ENCODE measurements at places on chromosomes 2 and 18.

DNA sequence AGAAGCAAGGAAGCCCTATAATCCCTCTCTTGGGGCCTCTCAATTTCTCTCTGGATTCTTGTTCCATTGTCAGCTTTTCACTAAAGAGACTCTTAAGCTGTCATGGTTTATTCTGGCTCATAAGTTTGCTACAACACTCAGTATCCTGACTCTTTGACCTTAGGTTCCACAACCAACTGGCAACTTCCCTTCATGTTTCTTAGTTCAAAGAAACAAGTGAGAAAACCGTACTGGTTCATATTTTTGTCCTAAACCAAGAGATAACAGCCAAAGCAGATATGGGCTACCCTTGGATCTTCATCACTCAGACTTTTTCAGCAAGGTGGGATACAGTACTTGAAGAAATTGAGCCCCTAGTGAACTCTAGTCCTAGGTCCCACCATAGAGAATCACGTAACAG is 109.9 kb upstream of the CRIM1 start:
- DNase-seq: no peak

- DNase-seq: no peak
Measured at GRCh38 chr2:10325278-10326145, 22.8 kb downstream of the HPCAL1 start.

- no peak for DNase-seq
Measured at GRCh38 chr2:175929850-175930249, 72.2 kb downstream of the LNPK start.

DNA sequence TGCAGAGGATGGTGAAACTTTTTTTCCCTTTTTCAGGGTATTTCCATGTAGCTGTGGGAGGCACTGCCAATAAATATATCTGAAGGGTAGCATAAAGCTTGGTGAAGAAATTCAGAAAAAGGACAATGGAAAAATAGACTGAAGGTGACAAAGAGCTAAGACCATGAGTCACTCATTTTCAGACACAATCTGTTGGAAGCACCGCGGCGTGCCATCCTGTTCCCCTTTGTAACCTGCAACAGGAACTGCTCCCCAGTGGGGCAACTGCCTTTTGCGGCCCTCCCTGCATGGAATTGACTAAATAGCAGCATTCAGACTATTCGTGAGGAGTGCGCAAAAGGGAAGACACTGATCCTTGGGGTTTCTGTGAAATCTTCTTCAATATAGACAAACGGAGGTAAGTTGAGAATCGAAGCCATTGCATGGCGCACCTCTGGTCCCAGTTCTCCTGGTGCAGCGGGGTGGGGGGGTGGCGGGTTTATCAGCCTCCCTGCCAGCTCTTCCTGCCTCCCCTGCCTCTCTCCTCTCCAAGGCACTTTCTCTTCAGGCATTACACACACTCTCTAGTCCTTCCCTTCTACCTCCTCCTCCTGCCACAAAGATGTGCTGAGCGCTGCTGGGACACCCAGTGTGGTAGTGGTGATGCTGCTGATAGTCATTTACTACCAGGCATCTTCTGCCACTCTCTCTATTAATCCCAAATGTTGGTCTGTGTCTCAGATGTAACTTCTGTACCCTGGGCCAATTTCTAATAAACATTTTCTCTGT is 126.2 kb upstream of the TMEM200C start:
- no peak for DNase-seq

DNA sequence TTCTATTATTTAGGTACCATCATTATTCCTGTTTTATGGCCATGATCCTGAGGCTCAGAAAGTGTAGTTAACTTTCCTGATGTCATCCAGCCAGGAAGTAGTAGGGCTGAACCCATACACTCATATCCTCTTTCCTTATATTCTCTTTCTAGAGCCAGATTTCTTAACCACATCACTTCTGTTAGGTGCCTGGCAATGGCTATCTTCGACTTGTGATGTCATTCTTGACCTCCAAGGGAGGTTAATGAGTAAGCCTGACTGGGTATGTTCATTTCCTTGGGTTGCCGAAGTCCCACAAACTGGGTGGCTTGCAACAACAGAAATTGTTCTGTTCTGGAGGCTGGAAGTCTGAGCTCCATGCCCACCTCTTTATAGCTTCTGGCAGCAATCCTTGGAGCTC is 43.4 kb downstream of the ITGB6 start:
- DNase-seq: no peak

- peak; percentile 68 for DNase-seq
Measured at GRCh38 chr2:207394812-207395534, 134.8 kb upstream of the CREB1 start.

- DNase-seq: no peak
Measured at GRCh38 chr2:85711578-85712060, 17.5 kb downstream of the GNLY start.

- DNase-seq: no peak
Measured at GRCh38 chr2:206670531-206671319, 28.4 kb downstream of the FAM237A start.

Data from activated T-cell treated with anti-CD3 and anti-CD28 coated beads, Interleukin-2, amount 50 U/mL, for 72 hours (primary cell).